Airway epithelial cell (primary cell): ENCODE measurements at places on chromosomes 13 and 19. TPM values are rescaled to one million over a fixed set of nuclear protein-coding genes. Genes with fewer than 3 reads are reported as not detected.

Gene MEF2B
- 0.93 TPM in 1 of 2 replicates, not detected in the other for total RNA-seq

Gene DDA1
- 22.7 and 31.5 TPM in 2 replicates for total RNA-seq

Gene MBD3L2
- total RNA-seq, result not detected in 2 replicates

Gene TUBB4A
- 0.14 TPM in 1 of 2 replicates, not detected in the other for total RNA-seq

Gene GGACT
- total RNA-seq, result 3.8 and 4.3 TPM in 2 replicates

Gene GAS6
- total RNA-seq, result 118 and 128 TPM in 2 replicates

Gene SHISA7
- not detected in 2 replicates for total RNA-seq

Gene LILRB1
- not detected in 2 replicates for total RNA-seq

Gene GNG7
- total RNA-seq, result 0.09 and 0.14 TPM in 2 replicates

Gene PABPC3
- 0.07 TPM in 1 of 2 replicates, not detected in the other for total RNA-seq

Gene DHPS
- total RNA-seq, result 63.6 and 81.8 TPM in 2 replicates

Gene CD33
- total RNA-seq, result not detected in 2 replicates

Gene SLC8A2
- 0.28 and 1.3 TPM in 2 replicates for total RNA-seq

Gene SLC7A1
- total RNA-seq, result 23.1 and 26.6 TPM in 2 replicates

Gene PAK4
- 28.1 and 29.4 TPM in 2 replicates for total RNA-seq

Gene TMEM221
- total RNA-seq, result 0.42 TPM in 1 of 2 replicates, not detected in the other

Gene LILRB4
- total RNA-seq, result not detected in 2 replicates

Gene NCLN
- total RNA-seq, result 84.0 and 91.4 TPM in 2 replicates

Gene RNASEH2A
- 39.0 and 42.2 TPM in 2 replicates for total RNA-seq

Gene ZNF208
- total RNA-seq, result 0.49 and 3.4 TPM in 2 replicates

Gene KIR3DL2
- not detected in 2 replicates for total RNA-seq

Gene ARHGEF18
- 55.6 and 61.3 TPM in 2 replicates for total RNA-seq

Gene GAPDHS
- total RNA-seq, result not detected in 2 replicates

Gene C19orf67
- not detected in 2 replicates for total RNA-seq

Gene ZNF253
- 2.3 and 2.7 TPM in 2 replicates for total RNA-seq

Gene PRRG2
- 7.6 and 10.0 TPM in 2 replicates for total RNA-seq

Gene PTGIR
- 0.05 and 0.21 TPM in 2 replicates for total RNA-seq
